ENCODE measurements at places on chromosomes 2 and 18. TPM values are rescaled to one million over a fixed set of nuclear protein-coding genes. Genes with fewer than 3 reads are reported as not detected.

Gene DPYSL5
- total RNA-seq, result 4.5 TPM

GRCh38 chr18:65968239-65969004, 217.6 kb downstream of the CDH7 start:
- H3K4me1 ChIP-seq, result no peaks in the 10 kb centered on the region
- no peaks in the 10 kb centered on the region for H3K27me3 ChIP-seq
- no peak for DNase-seq
- H3K36me3 ChIP-seq, result no peaks in the 10 kb centered on the region
- H3K4me3 ChIP-seq, result no peak overlapping the region

GRCh38 chr2:224722770-224723169, 6.6 kb upstream of the CCDC195 start:
- H3K4me1 ChIP-seq, result no peaks in the 10 kb centered on the region
- no peaks in the 10 kb centered on the region for H3K27me3 ChIP-seq
- no peak overlapping the region for H3K4me3 ChIP-seq
- DNase-seq, result no peak
- H3K27ac ChIP-seq, result no peak overlapping the region

DNA sequence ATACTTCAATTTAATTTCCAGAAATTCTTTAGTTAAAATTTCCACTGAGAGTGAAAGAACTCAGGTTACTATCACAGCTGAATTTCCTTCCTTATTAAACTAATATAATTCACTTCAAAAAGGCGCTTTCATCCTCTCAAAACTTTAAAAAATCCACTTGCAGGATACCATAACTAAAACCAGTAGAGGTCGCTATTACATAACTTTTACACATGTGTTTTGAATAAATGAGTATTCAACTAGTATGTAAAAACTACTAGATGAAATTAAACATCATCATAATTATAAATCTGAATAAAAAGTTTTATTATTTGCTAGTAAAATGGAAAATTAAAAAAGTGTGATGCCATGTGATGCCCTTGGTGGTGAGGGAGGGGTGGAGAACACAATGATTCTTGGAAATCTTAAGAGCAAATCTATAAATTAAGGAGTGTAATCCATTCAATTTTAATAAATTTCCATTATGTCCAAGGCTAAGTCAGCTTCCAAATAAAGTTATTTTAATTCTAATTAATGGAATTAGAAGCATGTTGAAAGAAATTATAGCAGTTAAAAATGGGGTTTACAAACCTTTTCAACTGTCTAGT, 61.4 kb downstream of the SOS1 start:
- H3K4me3 ChIP-seq, result no peak overlapping the region
- no peaks in the 10 kb centered on the region for H3K27me3 ChIP-seq
- peak; percentile 72 for DNase-seq
- H3K36me3 ChIP-seq, result no peaks in the 10 kb centered on the region
- peaks cover 4% of the 10 kb centered on the region for H3K4me1 ChIP-seq

GRCh38 chr2:12807907-12808810, 91.4 kb downstream of the TRIB2 start:
- H3K27ac ChIP-seq, result no peak overlapping the region
- H3K36me3 ChIP-seq, result no peaks in the 10 kb centered on the region
- H3K4me3 ChIP-seq, result no peak overlapping the region
- DNase-seq, result peak; percentile 74

Data from cardiac muscle cell (in vitro differentiated cells and primary cell).